ENCODE measurements at places on chromosomes 5 and 9.

GRCh38 chr5:96662725-96663518 is 746 bp downstream of the CAST start:
- peak; percentile 86 for DNase-seq

GRCh38 chr5:6660688-6661087 is 27.4 kb downstream of the SRD5A1 start:
- no peak for DNase-seq

- DNase-seq, result no peak
These were observed 464.5 kb upstream of the RGMB start for GRCh38 chr5:98308960-98309359.

- no peak for DNase-seq
These were observed 104.2 kb downstream of the TRIM32 start for GRCh38 chr9:116791326-116791725.

DNA sequence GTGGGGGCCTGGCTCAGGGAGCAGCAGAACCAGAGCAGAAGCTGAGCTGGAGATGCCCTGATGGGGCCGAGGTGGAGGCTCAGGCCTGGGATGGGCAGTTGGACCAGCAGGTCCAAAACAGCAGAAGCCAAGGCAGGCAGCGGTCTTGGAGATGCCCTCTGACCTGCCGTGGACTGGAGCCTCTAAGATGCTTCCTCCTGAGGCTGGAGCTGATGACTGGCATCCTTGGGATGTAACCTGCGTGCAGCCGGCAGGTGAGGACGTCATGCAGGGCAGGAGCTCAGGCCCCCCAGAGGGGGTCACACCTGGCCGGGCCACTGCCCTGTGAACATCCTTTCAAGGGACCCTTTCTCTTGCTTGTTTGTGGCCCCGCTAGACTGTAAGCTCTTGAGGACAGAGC is 162.0 kb downstream of the RGS3 start:
- DNase-seq, result no peak

DNA sequence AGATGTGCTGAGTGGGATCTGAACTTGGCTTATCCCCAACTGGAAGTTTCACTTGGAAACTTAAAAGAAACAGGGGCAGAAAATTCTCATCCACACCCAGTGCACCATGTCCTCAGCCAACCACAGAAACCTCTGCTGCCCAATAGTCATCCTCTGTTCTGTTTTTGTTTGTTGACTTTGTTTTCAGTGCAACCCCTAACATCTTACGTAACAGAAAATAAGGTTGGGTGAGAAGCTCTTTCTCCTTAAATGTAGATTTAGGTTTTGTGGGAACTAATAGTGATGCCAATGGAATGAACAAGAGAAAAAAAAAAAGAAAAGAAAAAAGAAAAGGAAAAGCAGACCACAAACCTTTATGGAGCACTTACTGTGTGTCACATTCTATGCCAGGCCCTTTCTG is 262.8 kb downstream of the PAPPA start:
- DNase-seq, result no peak

DNA sequence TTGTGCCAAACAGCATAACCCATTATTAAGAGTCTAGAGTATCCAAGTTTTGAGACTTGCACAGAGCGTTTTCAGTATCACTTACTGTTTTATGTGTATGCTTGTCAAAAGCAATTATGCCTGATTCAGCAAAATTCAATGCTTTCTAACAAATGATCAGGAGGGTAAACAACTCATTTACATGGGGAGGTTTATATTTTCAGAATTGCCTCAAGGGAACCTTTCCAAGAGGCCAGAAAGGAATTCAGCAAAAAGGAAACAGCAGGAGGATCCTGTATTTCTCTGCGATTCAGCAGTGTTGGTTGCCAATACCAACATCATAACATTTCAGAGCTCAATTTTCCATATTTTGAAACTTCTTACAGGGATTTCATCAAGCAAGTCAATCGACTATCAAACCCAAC is 69.3 kb upstream of the DAB2 start:
- no peak for DNase-seq

GRCh38 chr5:101278011-101278687 is 375.1 kb upstream of the ST8SIA4 start:
- DNase-seq, result no peak

- no peak for DNase-seq
These were observed 121.5 kb downstream of the CAMK4 start for GRCh38 chr5:111345731-111346130.

GRCh38 chr9:131946180-131946579 is 133.5 kb downstream of the MED27 start:
- no peak for DNase-seq

DNA sequence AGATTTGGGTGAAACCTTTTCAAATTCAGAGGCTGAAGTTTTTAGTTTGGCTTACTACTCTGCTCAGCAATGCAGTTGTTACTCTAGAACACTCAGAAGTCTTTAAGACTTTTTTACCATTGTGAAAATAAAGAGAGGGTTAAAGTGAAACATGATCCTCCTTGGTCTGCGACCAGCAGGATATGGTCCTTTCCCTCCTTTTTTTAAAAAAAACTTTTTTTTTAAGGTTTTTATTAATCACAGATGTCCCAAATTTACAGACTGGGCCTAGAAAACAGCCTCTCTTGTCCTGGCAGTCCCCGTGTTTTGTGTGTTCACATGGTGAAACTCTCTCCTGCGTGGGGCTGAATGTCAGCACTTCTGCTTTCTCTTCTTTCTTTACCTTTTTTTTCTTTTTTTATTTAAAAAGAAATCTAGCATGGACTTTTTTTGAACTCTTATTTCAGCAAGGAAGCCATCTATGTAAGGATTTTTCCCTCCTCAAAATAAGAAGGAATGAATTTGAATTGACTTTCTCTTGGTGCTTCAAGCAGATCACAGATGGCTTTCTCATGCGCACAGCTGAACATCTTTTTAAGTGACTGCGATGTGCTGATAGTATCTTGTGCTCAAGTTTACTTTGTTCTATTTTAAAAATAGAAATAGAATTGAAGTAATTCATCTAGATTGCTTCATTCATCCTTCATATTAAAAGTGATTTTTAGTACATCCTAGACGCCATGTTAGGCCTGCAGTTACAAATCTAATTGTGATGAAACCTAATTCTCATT is 128.7 kb upstream of the OTULINL start:
- DNase-seq, result no peak

GRCh38 chr5:116090302-116090701 is 5.5 kb downstream of the COMMD10 start:
- no peak for DNase-seq

GRCh38 chr9:131889437-131890251 is 149.8 kb upstream of the RAPGEF1 start:
- no peak for DNase-seq

- no peak for DNase-seq
These were observed 32.2 kb upstream of the ANGPTL2 start for GRCh38 chr9:127154390-127155191.

DNA sequence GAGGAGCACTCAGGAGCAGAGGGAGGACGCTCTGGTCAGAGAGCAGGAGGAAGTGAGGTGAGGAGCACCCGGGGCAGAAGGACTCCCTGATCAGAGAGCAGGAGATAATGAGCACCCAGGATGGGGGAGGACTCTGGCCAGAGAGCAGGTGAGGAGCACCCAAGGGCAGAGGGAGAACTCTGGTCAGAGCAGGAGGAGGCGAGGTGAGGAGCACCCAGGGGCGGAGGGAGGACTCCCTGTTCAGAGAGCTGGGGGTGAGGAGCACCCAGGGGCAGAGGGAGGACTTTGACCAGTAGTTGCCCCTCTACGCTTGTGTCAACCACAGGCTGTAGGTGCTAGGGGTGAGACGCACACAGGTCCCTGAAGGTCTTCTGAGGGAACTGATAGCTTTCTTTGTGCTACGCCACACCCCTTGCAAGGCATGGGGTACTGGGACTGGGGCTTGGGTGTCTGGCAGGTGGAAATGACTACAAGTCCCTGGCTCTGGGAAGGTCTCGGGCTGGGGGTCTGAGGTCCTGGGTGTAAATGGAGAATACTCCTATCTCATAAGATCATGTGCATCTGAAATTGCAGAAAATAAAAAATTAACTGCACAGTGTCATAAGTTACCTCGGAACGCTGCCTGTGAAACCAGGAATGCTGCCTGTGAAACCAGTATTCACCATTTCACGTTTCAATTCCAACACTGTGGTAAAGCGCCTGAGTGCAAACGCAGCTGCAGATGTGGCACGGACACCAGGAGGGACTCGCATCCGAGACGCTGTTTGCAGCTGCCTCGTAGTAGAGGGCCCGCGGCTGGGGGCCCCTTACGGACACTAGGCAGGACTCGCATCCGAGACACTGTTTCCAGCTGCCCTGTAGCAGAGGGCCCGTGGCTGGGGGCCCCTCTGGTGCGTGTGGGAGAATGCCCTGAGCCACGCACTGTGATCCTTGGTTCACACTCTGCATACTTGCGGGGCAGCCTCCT is 27.0 kb upstream of the SLC6A3 start:
- DNase-seq, result no peak

DNA sequence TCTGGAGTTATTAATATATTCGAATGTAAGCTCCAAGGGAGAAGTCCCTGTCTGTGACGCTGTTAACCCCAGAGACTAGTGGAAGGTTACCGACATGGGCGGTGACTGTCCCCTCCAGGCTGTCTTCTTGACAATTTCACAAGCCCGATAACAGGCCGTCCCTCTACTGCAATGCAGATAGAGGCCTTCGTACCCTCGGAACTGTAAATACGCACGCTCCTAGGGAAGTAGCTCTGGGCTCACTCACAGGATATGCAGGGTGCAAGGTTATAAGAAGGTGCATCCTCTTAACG is 680 bp upstream of the RFK start:
- peak; percentile 28 for DNase-seq

DNA sequence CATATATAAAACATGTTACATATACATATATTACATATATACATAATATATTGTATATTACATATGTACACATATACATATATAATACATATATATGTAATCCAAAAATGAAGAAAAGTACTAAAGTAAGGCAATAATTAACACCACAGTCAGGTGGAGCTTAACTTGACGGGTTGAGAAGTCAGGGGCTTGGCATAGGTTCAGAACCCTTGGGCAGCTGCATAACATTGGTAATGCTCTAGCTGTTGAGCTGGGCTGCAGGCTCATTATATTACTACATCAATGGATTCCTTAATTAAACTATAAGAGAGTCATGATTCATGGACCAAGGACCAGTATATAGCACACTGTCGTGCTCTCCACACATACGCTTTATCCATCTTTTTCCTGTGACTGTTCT is 435.2 kb upstream of the ADAMTS16 start:
- no peak for DNase-seq

- no peak for DNase-seq
These were observed 100.8 kb downstream of the CTNND2 start for GRCh38 chr5:11803436-11803835.

GRCh38 chr5:150159741-150160179 is 4.1 kb upstream of the PDGFRB start:
- DNase-seq, result no peak

DNA sequence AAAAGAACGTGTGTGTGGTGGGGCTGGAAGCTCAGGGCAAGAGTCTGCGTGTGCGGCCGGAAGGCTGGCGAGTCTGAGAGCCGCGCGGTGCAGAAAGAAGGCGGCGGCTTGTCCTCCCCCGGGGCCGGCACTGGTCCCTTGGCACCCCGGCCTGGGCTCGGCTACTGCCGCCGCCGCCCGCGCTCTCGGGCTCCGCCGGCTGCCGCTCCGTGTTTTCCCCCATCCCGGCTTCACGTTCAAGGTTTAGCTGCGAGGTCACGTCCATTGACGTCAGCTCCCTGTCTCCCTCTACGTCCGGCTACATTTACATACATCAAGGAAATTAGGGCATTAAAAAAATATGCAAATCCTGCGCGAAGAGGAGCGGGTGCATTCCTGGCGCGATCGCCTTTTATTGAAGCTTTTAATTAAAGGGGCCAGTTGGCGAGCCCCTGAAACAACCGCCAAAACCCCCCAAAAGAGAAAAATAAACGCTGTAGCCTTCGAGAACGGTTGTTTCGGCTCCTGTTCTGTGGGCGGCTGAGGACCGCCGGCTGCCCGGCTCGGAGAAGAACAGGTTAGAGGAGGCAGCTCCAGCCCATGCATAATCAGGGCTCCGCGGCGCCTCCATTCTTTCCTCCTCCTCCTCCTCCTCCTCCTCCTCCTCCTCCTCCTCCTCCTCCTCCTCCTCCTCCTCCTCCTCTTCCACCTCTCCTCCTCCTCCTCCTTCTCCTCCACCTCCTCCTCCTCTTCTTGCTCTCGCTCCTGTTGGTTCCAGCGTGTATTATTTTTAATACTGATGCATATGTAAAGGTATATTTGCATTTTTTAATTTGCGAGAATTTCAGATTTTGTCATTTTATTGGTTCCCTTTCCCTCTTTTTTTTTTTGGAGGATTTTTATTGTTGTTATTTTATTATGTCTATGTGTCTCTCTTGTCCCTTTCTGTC is 207.0 kb downstream of the MEF2C start:
- DNase-seq, result no peak

- DNase-seq, result no peak
These were observed 21.7 kb downstream of the ANKRD55 start for GRCh38 chr5:56211298-56211865.

DNA sequence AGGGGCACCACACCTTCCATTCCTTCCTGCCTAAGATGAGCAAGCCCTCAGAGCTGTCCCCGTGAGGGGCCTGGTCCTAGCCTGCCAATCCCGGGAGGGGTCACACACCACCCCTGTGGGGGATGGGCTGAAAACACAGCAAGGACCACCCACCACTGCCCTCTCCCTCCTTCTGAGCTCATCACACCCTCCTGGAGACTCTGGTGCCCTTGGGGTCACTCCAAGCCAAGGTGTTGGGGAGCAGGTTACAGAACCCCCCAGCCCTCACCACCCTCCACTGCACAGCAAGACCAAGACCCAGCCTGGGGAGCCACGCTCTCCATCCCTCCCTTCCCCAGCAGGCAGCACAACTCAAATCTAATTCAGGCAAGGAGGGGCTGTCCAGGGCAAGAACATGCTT is 60.5 kb upstream of the PPP1R26 start:
- DNase-seq, result no peak

DNA sequence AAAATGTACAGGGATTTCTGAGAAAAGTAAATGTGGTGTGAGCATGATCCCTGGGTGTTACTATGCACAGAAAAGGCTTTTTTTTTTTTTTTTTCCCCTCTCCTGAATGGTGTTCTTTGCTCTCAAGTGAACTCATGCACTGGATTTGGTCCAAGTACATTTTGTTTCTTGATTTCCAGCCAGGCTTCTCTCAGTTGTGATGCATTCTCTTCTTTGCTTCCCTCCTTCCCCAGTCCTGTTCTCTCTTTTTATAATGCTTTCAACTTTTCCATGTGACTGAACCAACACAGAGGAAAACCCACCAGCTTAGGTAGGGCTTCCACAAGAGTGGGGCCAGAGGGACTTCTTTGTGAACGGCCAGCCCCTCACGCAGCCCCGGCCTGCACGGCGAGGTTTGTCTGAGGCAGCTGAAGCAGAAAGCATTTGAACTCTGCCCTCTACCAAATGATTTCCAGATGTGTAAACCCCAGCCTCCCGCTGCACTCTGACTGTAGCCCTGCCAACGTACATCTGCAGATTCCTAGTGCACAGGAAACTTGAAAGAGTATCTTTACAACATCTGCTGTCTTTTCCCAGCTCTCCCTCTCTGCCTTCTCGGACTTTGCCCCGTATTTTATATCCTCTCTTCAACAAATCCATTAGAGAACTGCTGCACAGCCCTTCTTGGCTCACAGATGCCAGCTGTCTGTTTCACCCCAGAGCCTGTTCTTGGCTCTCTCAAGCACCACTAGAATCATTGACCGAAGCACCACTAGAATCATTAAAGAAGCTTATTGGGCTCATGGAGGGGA is 71.8 kb upstream of the CD180 start:
- DNase-seq, result no peak

Measured in stimulated activated CD4-positive, alpha-beta T cell treated with anti-CD3 and anti-CD28 coated beads, Interleukin-1b, Interleukin-23, amount 100 ng/mL, for 24 hours (primary cell).